ENCODE measurements at places on chromosomes 7 and 10.

DNA sequence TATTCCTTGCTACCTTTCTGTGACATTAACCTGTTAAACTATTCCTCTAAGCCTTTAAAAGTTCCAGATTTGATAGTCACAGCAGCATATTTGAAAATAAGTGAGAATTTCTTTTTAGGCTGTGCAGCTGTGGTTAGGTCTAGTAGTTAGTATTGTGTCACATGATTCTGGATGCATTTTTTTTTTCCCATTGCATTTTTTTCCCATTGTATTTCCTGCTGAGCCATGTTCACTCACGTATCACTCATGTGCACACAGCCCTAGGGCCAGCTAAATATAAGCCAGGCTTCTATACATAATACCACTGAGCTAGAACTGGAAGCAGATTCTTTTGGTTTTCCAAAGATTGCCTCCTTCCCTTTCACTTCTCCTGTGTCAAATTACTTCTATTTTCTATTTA is 37.4 kb downstream of the DNAJC9 start:
- DNase-seq, result no peak

DNA sequence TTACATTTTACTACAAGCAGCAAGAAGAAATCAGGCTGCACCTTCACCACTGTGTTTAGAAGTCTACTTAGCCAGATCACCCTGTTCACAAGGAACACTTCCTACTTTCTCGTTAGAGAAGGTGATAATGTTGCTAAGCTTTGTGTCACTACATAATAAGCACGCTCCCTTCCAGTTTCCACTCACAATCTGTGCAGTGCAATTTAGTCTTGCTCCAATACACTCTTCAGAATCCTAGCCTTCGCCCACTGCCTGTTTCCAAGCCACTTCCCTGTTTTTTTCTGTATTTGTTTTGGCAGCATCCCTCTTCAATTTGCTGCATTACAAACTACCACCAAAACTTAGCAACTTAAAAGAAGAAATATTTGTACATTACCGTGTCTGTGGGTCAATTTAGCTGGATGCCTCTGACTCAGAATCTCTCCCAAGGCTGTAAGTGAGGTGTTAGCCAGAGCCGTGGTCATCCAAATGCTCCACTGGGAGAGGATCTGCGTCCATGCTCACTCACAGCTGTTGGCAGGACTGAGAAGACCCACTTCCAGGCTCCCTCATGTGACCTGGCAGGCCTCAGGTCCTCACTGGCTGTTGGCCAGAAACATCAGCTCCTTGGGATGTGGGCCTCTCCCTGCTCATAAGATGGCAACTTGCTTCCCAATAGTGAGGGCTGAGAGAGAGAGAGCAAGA is 110.4 kb downstream of the PON1 start:
- DNase-seq, result no peak

- no peak for DNase-seq
Observed at GRCh38 chr7:12719141-12719919, 31.9 kb downstream of the ARL4A start.

GRCh38 chr10:102713539-102713813 is 721 bp downstream of the ARL3 start:
- no peak for DNase-seq

DNA sequence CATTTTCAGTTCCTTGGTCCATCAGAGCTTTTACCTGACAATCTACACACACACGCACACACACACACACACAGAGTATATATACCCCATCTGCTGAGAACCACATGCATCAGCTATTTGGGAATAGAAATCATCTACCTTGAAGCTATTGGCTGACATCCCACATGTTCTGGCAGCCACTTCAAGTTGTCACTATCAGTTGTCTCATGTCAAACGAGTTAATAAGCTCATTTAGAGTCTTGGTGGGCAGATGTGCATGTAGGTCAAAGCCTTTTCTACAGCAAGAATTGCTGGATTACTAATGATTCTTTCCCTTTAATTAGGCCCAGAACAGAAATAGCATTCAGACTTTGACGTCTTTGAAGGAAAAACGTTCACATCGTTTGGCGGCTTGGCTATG is 36.8 kb downstream of the COL28A1 start:
- DNase-seq, result no peak

GRCh38 chr10:33262871-33263270 is 71.6 kb downstream of the NRP1 start:
- no peak for DNase-seq

- DNase-seq, result no peak
Observed at GRCh38 chr10:5442990-5443370, 30.6 kb downstream of the NET1 start.

- DNase-seq, result no peak
Observed at GRCh38 chr10:93678386-93678785, 24.0 kb downstream of the FRA10AC1 start.

DNA sequence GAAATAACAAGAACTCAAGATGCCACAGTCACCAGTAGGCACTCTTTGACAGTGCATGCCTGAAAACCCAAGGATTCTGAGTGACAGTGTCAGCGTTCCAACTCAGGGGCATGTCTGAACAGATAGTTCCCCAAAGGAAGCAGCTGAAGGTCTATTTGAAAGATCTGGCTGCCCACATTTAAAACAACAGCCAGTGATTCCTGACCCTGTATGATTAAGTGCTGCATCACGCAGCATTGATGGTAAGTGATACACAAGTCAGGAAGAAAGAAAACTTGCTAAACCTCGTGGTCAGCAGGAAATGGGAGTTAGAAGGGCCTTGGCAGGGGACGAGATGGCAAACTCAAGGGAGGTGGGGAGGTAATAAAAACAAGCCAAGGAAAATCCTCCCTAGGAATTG is 1013.1 kb downstream of the TYW1 start:
- DNase-seq, result no peak

GRCh38 chr7:149750122-149750845 is 23.1 kb downstream of the ZNF467 start:
- no peak for DNase-seq

DNA sequence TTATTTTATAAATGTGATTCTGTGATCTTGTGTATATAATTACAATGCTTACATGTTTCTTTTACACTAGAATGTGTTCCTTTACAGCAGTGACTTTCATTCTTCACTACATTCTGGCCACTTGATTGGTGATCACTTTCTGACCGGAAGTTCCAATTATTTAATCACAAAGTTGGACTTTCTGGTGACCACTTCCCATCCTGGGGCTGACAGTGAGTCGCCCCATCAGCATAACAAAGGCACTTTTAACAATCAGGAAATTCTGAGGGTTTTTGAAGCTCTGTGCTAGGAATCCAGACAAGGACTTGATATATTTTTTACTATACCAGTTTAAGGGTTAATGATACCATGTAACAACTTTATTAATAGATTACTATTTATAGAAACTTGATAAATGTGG is 282.3 kb upstream of the KAT6B start:
- no peak for DNase-seq

DNA sequence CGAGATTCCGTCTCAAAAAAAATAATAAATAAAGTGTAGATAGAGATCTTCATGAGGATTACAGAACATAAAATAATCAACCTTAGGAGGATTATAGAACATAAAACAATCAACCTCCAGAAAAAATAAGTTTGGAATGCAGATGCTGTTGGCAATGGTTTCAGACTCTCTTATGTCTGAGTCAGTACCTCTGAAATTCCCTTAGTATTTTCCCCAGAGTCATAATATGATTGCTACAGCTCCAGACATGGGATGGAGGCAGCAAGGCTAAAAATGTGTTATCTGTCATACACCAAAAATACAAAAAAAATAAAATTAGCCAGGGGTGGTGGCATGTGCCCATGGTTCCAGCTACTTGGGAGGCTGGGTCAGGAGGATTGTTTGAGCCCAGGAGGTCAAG is 22.2 kb downstream of the CADPS2 start:
- DNase-seq, result no peak

- DNase-seq, result peak; percentile 20
Observed at GRCh38 chr10:126063353-126063791, 167.0 kb downstream of the FANK1 start.

DNA sequence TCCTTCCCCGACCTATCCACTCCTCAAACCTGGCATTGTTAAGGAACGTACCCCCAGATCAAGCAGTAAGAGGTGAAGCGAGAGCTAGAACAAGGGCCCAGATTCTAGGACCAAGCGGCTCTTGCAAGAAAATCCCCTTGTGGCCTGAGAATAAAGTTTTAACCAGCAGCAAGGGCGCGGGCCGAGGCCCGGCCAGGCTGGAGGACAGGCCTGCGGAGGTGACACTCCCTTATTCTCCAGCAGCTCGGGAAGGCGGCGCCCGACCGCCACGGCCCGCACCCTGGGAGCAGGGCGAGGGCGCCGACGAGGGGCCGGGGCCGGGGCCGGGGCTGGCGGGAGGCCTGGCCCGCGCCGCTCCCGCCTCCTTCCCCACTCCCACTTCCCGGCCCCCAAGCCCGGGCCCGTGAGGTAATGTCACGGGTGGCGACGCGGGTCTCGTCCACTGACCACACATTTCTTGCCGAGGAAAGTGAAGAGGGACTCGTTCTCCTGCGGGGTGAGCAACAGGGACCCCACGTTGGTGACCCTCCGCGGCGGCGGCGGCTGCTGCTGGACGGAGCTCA is 551 bp downstream of the WASL start:
- DNase-seq, result no peak

DNA sequence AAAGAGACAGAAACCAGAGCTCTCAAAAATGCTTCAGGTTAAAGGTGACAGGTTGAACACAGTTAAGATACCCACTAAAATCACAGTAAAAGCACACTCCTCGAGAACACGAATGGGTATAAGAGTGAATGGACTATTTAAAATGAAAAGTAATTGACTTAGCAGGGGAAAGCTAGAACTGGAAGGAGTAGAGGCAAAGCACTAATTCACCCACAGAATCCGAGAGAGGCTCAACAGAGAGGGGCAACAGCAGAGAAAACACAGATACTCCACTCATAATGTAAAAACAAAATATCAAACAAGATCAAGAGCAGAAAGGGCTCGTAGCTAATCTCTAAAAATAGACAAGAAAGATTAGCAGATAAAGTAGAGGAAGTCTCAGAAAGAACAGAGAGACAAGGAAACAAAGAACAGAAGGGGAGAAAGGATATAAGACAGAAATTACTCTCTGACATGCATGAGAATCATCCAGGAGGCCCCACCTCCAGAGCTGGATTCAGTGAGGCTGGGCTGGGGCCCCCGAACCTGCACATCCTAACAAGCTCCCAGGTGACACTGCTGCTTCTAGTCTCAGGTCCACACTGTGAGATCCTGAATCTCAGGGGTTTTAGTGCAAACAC is 117.6 kb downstream of the GALNT11 start:
- no peak for DNase-seq

DNA sequence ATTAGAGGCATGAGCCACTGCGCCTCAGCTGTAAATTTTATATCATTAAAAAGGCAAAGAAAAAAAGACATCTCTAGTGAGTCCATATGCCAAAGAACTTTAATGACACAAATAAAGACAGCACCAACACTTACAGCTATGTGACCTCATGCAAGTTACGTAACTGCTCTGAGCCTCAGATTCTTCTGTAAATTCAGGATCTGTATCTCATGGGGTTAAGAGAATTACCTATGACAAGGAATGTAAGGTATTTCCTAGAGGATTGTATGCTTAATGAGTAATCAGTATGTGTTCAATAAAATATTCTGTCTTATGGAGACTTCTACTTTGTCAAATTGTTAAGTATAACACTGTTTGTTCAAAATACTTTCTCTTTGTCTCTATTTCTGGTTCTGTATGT is 274.0 kb upstream of the GLI3 start:
- DNase-seq, result no peak

DNA sequence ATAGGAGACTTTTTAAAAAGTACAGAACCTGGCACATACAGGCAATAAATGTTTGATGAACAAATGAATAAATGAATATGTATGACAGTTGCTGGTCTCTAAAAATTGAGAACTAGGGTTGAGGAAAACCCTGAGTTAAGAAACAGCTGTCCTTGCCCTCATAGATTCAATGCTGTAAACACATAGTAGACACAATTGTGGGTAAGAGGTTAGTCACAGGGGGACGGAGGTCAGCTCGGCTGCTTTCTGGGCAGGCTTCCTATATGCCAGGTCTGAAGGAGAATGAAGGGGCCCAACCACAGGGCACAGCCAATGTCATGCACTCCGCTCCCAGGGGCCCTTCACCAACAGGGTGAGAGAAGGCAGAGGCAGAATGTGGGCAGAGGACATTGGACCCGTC is 143.3 kb upstream of the RSU1 start:
- DNase-seq, result no peak

DNA sequence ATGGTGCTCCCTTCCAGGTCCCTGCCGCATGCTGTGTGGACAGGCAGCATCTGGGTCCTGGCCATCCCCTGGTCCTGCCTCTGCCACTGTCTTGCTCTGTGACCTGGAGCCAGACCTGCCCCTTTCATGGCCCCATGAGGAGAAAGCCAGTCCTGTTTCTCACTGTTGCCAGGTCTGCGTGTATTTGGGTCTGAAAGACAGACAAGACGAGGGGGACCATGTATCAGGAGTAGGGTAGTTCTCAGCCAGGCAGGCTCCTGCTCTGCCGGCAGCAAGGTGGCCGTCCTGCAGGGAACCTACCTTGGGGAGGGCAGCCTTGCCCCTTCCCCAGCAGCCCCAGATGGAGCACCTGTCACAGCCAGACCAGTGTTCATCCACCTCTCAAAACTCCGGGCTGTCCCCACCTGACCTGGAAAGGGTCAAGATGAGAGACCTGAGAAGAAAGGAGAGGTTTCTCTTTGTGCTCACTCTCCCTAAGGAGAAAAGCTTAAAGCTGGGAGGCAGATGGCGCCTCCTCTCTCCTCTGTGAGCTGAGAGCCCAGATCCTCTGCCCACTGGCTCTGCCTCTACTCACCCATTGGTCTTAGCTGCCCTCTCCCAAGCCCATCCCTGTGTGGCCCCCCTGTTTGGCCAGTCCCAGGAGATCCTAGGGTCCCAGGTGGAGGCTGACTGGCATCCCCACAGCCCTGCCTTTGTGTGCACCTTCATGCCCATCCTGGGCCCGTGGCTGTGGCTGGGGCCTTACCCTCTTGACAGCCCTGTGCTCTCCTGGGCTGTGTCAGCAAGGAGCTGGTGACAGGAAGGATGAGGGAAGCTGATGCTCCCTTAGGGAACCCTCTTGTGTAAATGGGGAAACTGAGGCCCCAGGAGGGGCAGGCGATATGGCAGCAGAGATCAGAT is 116.1 kb upstream of the PCBD1 start:
- no peak for DNase-seq

DNA sequence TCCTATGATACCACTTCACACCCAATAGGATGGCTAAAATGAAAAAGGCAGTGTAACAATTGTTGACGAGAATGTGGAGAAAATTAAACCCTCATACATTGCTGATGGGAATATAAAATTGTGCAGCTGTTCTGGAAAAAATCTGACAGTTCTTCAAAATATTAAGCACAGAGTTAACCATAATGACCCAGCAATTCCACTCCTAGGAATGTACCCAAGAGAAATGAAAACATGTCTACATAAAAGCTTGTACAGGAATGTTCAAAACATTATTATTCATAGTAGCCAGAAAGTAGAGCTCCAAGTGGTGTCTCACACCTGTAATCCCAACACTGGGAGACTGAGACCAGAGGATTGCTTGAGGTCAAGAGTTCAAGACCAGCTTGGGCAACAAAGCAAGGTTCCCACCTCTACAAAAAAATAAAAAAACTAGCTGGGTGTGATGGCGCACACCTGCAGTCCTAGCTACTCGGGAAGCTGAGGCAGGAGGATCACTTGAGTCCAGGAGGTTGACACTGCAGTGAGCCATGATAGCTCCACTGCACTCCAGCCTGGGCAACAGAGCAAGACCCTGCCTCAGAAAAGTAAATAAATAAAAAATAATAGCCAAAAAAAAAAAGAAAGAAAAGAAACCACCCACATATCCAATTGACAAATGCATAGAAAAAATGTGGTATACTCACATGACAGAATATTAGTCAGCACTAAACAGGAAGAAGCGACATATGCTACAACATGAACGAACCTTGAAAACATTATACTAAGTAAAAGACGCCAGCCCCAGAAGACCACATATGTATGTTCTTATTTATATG is 5.0 kb downstream of the RHEB start:
- no peak for DNase-seq
